ENCODE measurements at places on chromosomes 11 and 22.

DNA sequence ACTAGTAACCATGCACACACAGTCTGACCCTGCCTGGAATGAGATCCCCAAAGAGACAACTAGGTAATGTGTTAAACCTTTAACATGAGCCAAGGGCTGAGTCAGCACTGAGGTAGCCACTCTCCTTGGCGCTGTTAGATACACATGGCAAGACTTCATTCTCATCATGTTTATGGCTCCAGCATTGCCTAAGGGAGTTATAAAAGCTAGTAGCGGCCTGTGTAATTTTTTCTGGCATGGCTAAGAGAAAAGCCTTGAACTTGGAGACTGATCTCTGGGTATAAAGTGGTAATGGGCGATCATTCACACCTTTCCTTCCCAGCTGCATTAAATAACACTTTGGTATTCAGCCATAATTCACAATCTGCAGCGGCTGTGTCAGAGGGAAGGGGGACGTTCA is 779.7 kb upstream of the LRRC4C start:
- no peak for DNase-seq

DNA sequence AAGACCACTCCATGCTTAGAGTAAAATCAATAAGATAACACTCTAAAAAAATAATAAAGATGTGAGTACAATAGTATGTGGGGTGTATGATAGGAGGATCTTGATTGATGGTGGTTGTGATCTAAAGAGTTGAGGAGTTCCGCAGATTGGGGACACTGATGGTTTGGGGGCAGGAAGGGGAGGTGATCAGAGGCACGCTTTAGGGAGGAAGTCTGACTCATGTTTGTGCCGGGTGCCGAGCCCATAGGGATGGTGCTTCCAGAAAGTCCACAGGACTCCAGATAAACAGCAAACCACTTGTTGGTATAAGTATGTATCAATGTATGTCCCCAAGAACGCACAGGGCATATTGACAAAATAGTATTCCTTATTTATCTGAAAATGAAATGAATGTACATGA is 27.5 kb downstream of the LINC01488 start:
- DNase-seq = peak; percentile 19

GRCh38 chr11:12731841-12732336 is 57.7 kb downstream of the TEAD1 start:
- DNase-seq = no peak

- DNase-seq = peak; percentile 88
These were observed 1.4 kb upstream of the KREMEN1 start for GRCh38 chr22:29071261-29072045.

GRCh38 chr22:30370641-30371230 is 13.9 kb downstream of the CCDC157 start:
- peak; percentile 50 for DNase-seq

GRCh38 chr22:30889996-30890480 is 78.5 kb downstream of the MORC2 start:
- DNase-seq = peak; percentile 24

DNA sequence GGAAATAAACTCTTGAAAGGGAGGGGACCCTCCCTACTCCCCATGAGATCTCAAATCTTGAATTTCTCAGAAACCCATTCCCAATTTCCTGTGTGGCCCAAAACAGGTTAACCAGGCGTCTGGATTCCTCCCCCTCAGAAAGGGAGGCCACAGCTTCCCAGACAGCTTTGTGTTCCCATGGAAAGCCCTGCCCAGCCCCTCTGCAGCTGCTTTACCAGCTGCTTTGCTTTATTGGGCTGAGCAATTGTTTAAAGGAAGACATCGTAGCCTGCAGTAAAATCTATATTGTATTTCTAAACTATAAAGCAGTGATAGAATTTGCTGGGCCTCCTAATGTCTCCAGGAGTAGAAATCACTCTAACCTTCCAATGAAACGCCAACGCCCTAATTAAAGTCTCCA is 97.4 kb downstream of the CHST1 start:
- DNase-seq = no peak

DNA sequence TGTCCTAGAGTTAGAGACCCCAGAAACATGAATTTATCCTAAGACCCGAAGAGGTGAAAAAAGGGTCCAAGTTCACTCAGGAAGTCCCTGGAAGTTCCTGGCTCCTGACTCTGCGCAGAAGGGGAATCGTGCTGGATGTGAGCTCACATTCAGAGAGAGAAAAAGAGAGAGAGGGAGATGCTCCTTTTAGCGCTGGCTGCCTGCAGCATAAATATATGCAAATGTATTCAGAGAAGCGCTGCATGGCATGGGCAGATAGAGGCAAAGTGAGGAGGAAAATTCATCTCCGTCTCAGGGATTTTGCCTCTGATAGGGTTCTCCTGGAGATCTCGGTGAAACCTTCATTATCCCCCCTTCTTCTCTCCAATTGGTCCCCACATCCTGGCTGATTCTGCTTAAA is 517.2 kb downstream of the MN1 start:
- no peak for DNase-seq

DNA sequence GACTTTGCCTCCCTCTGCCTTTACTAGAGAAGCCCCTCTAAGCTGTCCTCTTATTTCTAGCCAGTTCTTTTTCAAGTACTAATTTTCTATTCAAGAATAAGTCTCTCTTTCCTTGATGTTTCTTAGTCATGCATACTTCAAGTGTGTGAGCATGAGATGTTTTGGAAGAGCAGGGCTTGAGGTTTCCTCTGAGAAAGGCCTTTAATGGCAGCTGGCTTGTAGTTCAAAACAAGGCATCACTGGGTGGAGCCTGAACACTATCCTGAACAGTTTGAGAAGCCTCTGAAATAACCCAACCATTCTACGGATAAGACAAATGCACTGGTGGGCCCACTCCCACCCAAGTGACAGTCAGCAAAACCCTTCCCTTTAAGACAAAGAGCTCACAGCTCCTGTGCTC is 37.6 kb downstream of the CLDN25 start:
- DNase-seq = no peak

GRCh38 chr11:93571612-93572011 is 28.4 kb upstream of the SMCO4 start:
- DNase-seq = peak; percentile 20

DNA sequence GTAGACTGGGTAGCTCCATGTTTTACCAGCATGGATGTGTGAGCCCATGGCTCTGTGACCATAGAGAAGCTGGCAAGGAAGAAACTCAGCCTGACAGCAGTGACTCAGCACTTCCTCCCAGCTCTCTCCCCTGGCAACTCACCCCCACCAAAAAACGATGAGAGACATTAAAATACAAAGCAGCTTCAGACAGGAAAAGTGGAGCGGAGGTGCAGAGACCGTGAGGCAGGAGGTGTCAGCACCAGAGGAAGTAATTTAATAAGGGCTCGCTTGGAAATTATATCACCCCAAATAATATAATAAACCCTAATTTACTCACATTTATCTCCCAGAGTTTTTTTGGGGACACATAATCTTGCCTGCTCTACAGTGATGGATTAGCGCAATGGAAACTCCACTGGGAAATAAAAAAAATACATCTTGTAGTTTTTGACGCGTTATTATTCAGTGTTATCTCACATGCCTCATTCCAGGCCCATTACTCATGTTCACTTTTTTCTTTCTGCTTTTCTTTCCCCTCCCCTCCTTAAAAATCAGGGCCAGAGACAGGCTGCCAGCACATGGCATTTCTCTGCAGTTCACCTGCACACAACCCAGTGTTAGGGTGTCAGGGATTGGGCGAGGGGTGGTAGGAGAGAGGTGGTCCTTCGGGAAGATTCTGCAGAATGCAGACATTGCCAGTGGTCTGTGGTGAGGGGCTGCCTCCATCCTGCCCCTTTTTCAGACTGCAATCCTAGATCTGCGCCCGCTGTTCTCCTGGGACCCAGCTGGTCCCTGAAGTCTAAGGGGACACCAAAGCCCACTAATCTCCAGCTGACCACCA is 170.8 kb downstream of the BUD13 start:
- no peak for DNase-seq

GRCh38 chr22:45149671-45150070 is 14.1 kb upstream of the NUP50 start:
- no peak for DNase-seq

DNA sequence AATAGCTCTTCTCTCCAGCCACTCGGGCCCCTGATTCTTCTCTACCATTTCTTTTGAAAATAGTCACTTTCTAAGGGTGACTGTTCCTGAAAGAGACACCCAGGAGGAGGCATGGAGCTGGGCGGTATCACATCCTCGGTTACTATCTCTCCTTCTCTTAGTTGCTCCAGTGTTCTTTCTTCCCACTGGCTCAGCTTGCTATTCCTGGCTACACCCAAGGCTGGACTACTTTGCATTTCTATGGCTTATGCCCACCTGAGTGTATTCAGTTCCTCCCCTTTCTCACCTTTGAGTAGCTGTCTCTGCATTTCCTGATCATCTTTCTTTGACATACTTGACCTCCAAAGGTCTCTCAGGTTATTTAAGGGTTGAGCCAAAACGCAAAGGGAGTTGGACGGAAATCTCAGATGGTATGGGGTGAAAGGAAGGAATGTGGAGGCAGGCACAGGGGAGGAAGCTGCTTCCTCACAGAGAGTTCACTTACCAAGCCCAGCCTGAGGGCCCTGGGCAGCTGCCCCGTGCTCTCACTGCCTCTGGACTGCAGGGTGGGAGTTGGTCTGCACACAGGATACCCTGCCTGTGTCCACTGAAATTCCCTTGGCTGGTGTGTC is 155.7 kb downstream of the SNX19 start:
- peak; percentile 36 for DNase-seq

GRCh38 chr11:96136613-96137298 is 206.2 kb downstream of the MAML2 start:
- no peak for DNase-seq

- DNase-seq = no peak
These were observed 125.6 kb downstream of the SPATA19 start for GRCh38 chr11:133719532-133720235.

- no peak for DNase-seq
These were observed 18.0 kb downstream of the HDHD5 start for GRCh38 chr22:17140826-17141766.

- no peak for DNase-seq
These were observed 126.1 kb downstream of the PGR start for GRCh38 chr11:101003468-101003867.

GRCh38 chr11:41989823-41990380 is 530.5 kb upstream of the LRRC4C start:
- no peak for DNase-seq

GRCh38 chr11:23604966-23605365 is 744.7 kb upstream of the CCDC179 start:
- no peak for DNase-seq

- no peak for DNase-seq
These were observed 3.9 kb downstream of the LRRC10B start for GRCh38 chr11:61512435-61512834.

GRCh38 chr11:68709062-68709461 is 24.7 kb downstream of the GAL start:
- DNase-seq = no peak

- no peak for DNase-seq
These were observed 358.7 kb upstream of the PDGFD start for GRCh38 chr11:104522650-104523049.

DNA sequence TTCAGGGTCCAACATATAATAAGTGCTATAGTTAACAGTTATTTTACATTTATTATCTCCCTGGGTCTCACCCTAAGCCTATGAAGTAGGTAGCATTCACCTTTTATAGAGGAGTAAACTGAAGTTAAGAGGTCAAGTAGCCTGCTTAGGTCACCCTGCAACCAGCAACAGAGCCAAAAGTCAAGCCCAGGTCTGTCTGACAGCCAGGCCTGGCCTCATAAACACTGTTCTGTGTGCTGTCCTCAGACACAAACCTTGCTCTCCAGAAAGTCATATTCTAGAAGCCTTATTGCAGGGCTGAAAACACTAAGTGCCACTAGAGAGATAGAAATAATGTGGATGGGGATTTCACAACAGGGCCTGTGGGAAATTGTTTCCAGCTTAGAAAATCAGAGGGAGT is 59.3 kb downstream of the BDNF start:
- DNase-seq = no peak

DNA sequence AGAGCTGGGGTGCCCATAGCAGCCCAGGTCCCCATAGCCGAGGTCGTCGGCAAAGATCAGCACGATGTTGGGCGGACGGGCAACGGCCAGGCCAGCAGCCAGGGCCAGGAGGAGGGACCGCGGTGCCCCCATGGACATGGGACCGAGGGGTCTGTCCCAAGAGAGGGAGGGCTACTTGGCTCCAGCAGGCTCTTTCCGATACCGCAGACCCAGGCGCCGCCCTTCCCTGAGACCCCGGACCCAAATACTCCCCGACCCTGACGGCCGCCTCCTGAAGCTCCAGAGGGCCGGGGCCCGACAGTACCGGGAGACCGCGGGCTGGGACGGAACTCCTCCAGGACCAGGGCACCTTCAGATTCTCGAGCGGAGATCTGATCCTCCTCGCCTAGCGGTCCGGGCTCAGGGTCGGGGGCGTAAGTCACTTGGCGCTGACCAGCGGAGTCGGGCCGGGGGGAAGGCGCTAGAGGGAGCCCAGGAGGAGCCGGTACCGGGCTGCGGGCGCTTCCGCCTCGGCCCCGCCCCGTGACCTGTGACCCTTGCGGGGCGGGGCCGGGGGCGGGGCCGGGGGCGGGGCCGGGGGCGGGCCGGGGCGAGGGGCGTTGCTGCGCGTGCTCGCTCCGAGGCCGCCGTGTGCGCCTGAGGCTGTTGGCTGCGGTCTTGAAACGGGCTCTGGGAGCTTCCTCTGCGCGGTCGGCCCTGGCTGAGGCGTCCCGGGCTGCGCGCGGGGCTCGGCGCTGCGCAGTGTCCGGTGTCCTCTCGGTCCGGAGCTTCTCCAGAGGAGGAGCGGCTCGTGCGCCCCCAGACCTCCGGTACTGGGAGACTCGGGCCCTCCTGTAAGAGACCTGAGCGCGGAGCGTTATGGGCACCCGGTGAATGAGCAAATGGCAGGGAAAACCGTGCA is at the start of gene ARSA:
Gene ARSA, minus strand, starts transcription at position 511 of the 901 bp plus-strand sequence. Its CDS starts 373 bp downstream, at position 138.
- peak; percentile 98 for DNase-seq

DNA sequence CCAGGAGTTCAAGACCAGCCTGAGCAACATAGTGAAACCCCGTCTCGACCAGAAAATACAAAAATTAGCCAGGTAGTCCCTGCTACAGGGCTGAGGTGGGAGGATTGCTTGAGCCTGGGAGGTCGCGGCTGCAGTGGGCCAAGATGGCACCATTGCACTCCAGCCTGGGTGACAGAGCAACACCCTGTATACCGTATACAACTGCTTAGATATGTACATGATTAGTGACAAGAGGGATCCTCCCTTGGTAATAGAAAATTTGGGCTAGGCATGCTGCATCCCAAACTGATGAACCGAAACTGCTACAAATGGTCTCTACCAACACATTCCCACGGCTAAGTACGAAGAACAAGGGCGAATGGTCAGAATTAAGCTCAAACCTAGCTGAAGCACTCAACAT is 12.2 kb upstream of the SLC37A4 start:
- DNase-seq = no peak

DNA sequence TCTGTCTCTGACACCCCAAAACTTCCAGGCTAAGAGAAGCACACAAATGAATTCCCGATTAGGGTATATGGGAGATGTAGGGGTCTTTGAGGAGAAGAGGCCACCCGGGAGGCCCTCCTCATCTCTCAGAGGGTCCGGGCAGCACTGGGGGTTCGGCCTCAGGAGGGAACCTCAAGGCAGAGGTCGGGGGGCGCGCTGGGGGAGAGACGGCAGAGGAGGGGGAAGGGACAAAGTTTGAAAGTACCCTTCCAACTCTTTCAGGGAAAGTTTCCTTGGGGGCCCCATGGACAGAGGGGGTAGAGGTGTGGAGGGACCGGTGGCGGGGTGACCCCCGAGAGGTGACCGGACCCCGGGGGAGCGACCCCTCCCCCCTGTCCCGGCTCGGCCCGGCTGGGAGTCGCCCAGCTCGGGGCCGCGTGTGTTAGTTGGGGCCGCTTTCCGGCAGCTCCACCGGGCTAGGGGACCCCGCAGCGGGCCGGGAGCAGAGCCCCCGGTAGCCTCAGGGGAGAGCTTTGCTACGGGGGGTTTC is 3.3 kb upstream of the GCAT start:
- DNase-seq = peak; percentile 82

All from H7 (cell line).